K562 (cell line): ENCODE measurements at places on chromosomes 3 and 15.

DNA sequence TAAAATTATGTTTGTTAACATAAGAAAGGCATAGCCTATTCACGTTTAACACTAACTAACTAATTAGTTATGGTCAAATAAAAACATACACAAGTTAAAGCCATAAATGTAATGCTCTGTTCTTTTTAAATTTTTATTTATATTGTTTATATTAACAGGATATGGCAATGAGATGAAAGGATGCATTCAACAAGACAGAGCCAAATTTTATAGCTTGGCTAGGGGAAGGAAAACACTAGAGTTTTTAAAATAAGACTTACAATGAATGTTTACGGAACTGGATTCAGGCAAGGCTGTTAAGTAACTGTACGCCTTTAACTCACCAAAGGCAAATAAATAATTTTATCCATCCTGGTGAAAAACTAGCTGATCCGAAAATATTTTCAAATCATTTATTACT is 86.4 kb downstream of the ZPLD1 start:
- DNase-seq = no peak

- peak; percentile 9 for DNase-seq
These were observed 95.1 kb upstream of the MELTF start for GRCh38 chr3:197124713-197125112.

- no peak for DNase-seq
These were observed 64.9 kb upstream of the PIK3R4 start for GRCh38 chr3:130811557-130811956.

DNA sequence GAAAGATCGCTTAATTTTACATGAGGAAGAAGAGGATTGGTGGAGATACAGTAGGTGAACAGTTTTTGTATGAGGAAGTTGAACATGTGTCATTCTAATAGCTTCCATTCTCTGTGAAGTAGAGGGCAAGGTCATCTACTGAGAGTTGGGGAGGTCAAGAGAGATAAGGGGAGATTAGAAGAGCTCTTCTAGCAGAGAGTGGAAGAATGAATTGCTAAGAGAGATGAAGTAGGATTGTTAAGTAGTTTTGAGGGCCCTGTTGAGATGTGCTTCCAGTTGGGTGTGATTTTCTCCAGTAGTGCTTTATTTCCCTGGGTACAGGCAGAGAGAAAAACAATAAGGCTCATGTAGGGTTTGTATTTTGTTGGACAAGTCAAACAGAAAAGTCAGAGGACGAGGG is 5.2 kb downstream of the OPA1 start:
- DNase-seq = peak; percentile 34

DNA sequence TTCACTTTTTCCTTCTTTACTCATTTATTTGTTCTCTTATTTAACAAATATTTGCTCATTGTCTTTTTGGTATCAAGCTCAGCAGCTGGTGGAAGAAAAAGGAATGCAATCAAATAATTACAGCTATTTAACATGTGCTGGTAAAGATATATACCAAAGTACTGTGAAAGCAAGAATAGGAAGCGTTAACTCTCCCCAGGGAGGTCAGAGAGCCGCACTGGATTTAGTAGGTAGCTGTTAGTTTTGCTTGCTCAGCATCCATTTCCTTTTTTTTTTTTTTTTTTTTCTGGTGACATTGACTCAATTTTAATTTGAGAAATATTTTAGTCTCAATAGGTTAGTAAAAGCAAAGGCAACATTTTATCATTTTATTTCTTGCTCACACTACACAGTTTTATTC is 308.5 kb upstream of the MDFIC2 start:
- DNase-seq = no peak

GRCh38 chr3:107630779-107631178 is 108.0 kb downstream of the BBX start:
- no peak for DNase-seq

DNA sequence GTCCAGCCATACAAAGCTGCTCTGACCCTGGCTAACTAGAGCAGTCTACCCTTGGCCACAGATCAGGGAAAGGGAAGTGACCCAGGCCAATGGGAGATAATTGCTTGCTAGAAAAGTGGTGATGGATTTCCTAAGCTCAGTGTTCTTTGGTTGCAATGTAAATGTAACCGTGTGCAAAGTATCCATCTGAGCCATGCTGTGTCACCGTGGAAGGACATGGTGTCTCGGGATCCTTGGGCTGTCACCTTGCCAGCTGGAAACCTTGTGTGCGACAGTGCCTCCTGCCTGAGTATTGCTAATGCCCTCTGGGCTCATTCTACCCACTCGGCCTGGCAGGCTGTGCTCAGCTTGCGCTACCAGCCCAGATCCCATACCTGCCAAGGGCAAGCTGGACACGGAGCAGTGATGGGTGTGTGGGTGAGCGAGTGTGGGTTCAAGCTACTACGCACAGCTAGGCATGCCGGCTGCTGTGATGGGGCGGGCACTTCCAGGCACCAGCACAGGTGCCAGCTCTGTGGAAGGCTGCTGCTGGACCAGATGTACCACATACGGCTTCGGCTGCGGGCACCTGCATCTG is 10.7 kb upstream of the SIAH2 start:
- no peak for DNase-seq

- DNase-seq = no peak
These were observed 2.7 kb upstream of the HEG1 start for GRCh38 chr3:125058529-125058928.

DNA sequence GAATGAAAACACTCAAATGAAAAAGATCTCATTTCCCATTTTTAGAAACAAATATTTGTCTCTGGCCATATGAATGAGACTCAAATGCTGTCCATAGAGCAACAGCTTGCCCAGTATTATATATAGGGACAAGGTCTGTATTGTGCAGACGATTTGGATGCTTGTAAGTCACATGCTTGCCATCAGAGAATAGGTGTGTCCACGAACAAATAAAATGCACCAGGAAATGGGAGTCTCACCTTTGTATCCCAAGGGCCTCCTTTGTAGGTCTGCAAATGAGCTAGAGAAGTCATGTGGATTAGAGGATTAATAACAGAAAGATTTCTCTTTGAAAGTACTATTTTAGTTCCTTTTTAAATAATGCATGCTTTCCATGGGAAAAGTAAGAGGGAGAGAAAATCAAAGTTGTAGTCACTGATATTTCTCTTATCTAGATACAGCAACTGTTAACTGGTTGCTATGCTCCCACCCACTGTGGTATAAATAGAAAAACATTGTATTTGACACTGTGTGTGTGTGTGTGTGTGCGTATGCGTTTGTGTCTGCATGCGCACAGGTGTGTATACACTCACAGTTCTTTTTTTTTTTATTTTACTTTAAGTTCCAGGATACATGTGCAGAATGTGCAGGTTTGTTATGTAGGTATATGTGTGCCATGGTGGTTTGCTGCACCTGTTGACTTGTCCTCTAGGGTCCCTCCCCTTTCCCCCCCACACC is 383.4 kb upstream of the ARRDC4 start:
- DNase-seq = no peak

- no peak for DNase-seq
These were observed 27.6 kb upstream of the ADAMTSL3 start for GRCh38 chr15:83626171-83626802.

- DNase-seq = peak; percentile 70
These were observed 9.2 kb downstream of the ALPK3 start for GRCh38 chr15:84826369-84826823.

GRCh38 chr3:183754052-183754451 is 56.5 kb downstream of the YEATS2 start:
- DNase-seq = no peak

- no peak for DNase-seq
These were observed 191.7 kb downstream of the PDZRN3 start for GRCh38 chr3:73433079-73433478.

DNA sequence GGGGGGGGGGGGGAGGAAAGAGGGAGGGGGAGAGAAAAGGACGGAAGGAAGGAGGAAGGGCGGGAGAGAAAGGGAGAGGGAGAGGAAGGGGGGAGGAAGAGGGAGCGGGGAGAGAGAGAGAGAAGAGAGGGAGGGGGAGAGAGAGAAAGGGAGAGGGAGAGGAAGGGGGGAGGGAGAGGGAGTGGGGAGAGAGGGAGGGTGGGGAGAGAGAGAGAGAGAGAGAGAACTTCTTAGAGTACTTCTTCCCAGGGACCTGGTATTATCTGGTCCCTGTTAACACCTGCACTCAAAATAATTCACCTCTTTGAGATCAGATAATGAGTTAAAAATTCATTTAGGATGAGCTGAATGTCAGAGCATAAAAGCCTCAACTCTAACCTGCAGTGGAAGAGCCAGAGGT is 1.1 kb downstream of the SEC13 start:
- DNase-seq = no peak

- no peak for DNase-seq
These were observed 67.8 kb upstream of the PPP2R3A start for GRCh38 chr3:135897715-135898114.

- DNase-seq = no peak
These were observed 62.4 kb downstream of the ZBTB20 start for GRCh38 chr3:115084686-115085085.

DNA sequence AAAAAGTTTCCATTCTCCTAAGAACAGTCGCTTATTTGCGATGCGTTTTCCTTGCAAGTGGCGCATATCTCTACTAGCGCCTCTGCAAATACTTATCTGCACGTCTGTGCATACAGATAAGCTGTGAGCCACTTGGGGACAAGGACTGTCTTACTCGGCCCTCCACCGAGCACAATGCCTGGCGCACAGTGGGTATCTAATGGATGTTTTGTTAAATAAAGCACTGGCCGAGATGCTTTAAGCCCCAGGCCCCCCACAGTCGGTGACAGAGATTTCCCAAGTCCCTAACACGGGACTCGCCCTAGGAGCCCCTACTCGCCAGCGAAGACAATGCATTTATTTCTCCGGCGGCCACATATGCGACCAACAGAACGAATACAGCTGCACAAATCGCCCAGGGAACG is 503 bp downstream of the HLTF start:
- DNase-seq = peak; percentile 37

GRCh38 chr3:50359760-50360110 is 414 bp upstream of the TMEM115 start:
- DNase-seq = no peak

DNA sequence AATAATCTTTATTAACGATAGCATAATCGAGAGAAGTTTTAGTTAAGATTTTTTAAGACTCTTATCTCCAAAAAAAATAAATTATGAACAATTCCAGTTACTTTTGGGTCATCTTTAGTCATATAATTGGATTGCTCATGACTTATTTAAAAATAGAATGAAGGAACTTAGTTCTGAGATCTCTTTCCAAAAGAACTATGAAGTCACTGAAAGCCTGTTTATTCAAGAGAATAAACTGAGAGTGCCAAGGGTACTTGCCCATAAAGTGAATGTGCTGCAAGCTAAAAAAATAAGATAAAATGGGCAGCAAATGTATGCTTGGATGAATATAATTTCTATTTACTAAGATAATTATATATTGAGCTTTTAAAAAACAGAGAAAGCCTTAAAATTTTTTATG is 176.5 kb upstream of the PLSCR5 start:
- DNase-seq = no peak

- no peak for DNase-seq
These were observed 50.8 kb downstream of the ZNF148 start for GRCh38 chr3:125324341-125324740.

- DNase-seq = no peak
These were observed 102.6 kb upstream of the TSPAN3 start for GRCh38 chr15:77173487-77173886.

- no peak for DNase-seq
These were observed 44.5 kb downstream of the RGMA start for GRCh38 chr15:93044301-93045190.
